ENCODE measurements at places on chromosomes 4 and X.

DNA sequence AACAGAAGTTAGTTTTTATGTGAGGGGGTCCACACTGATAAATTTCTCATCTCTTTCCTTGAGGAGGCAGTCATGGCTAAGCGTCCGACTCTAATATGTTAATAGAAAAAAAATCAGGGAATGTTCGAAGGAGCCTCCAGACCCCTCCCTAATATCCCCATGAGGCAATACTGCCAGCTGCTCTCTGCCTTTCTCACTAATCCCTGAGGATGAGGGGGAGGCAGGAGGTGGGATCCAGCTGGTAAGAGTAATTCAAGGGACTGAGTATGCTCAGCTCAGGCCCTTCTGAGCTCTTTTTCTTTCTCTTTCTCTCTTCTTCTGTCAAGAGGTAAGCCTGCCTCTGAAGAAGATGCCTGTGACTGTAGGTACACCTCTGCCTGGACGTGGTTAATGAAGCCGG, 51.7 kb downstream of the PIR start:
- no peak for DNase-seq

DNA sequence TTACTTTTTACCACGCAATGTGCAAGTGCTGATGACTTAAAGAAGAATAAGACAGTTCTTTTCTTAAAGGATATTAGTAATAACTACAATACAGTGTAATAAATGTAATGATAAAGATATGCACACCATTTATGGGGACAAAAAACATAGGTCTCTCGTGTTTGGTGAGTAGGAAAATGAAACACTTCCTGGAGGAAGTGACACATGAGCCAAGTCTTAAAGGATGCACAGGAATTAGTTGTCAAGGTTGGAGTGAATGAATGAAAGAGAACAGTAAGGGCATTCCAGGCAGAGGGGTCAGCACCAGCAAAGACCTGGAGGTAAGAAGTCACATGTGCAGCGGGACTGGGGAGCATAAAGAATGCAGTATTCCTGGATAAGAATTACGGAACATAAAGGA, 112.7 kb downstream of the SH3RF1 start:
- no peak for DNase-seq

DNA sequence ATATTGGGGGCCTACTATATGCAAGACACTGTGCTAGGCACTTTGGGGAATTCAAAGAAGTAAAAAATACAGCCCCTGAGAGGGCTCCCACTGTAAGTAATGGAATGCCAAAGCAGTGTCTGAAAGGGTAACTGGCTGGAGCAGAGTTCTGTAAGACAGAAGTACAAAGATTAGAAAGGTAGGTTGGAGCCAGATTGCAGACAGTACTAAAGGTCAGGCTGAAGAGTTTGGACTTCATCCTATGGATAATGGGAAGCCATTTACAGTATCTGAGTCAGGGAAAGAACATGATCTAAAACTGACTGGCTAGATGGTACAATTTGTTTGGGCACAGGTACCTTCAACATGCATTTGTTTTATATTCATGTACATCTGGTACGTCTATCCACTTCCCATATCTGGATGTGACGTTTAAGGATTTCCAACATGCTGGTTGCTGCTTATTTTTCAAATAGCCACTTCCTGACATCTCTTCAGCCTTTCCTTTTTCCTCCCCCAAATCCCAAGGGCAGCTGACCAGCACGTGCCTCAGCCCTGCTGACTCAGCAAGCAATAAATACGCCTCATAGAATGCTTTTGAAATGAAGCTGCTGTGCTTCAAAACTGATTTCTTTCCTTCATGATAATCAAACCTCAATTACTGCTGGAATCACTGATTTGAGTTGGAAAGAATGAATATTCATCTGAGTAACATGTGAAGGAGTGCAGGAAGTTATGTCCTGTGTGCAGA, 9.5 kb downstream of the ENOX2 start:
- no peak for DNase-seq

DNA sequence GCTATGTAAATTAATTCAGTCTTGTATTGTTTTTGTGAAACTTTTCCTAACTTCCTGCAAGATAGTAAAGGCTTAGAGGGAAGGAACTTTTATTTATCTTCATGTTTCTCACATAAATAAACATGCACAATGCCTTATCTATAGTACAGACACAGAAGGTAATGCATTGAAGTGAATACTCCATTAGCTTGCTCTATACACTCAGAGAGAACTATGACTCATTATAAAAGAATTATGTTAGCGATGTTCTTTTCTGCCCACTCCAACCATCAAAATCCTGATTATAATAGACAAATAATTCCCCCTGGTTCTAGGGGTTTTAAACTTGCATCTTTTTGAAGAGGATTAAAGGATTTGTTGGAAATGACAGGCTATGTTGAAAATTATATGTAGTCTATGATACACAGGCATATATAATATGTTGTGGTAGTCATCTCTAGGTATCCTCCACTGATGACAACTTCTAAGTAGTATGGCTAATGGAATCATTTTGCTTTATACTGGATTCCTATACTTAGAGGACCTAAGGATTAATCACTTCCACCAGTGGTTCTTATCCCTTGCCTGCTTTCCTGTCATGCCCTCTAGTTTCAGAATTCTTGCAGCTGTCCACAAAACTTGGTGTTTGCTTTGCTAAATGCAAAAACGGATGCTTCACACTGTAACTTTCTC, 115.7 kb downstream of the NDST4 start:
- DNase-seq: no peak

- DNase-seq: no peak
These were observed 5.1 kb upstream of the CXCL8 start for GRCh38 chr4:73735231-73735630.

- no peak for DNase-seq
These were observed 408.1 kb downstream of the DCAF12L2 start for GRCh38 chrX:125757794-125758564.

- DNase-seq: no peak
These were observed 1448.8 kb downstream of the TECRL start for GRCh38 chr4:62960415-62960814.

DNA sequence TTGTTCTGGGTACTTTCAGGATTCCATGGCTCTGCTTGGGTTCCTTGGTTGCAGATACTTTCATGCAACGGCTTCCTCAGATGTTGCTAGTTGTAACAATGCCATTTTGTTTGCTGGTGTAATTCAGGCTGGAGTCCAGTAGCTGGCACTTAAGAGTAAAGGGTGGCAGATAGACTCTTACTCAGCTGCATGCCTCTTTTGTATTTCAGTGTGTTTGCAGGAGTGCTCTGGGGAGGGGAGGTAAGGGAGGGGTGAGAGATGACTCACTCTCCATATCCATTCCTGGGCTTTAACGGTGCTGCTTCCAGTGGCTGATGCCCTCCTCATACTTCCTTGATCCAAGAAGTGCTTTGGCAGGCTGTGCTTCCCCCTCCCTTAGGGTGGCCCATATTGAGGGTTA, 155.2 kb downstream of the ZNF330 start:
- DNase-seq: no peak

GRCh38 chr4:7904952-7905915, 34.4 kb downstream of the AFAP1 start:
- no peak for DNase-seq

DNA sequence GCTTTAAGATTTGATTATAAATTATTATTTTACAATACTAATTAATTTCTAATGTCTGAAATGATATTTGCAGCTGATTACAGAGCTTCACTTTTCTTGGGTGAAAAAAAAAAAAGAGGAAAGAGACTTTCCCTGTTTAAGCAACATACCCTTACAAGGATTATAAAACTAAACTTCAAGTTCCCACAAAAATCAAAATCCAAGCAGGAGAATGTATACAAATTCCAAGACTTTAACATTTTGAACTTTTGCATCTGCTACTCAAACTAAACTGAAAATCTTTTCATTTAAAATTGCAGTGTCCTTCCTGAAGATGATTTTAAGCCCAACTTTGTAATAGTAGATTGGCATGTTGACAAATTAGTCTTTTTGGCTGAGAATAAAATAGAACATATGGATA, 742.4 kb upstream of the INTU start:
- DNase-seq: no peak

DNA sequence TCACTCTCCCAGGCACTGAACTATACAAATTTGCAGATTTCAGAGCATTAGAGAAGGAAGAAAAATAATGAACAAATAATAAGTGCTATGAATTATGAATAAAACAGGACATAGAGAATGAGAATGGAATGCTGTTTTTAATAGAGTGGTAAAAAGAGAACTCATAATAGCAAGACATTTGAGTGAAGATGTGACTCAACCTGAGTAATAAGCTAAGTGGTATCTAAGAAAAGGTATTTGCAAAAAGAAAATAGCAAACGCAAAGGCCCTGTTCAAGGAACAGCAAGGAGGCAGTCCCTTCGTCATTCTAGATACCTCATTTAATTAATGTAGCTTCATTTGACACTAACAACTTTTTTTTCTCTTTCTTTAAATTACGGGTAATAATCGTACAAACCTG, 1910.0 kb upstream of the TENM3 start:
- no peak for DNase-seq

GRCh38 chr4:3729188-3729881, 36.9 kb upstream of the ADRA2C start:
- no peak for DNase-seq

GRCh38 chr4:101724093-101724492, 66.4 kb upstream of the BANK1 start:
- no peak for DNase-seq

- no peak for DNase-seq
These were observed 22.5 kb upstream of the ARHGAP6 start for GRCh38 chrX:11688201-11688600.

GRCh38 chr4:105182211-105182610, 35.5 kb downstream of the TET2 start:
- DNase-seq: no peak

DNA sequence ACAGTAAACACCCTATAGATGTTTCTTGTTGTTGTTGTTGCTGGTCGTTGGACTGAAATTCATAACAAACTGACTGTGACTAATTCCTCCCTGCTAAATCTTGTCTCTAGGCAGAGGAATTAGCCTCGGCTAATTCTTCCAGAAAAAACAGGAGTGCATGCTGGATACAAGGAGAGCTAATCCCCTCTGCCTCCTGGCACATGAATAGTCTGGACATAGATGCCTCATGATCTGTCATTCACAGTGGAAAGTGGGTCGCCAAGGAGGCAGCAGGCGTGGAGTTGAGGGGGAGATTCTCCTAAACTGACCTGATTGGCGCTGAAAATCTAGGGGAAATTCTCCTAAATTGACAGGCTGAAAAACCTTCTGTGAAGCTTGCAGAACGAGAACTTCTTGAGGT, 220.1 kb downstream of the DCTD start:
- no peak for DNase-seq

GRCh38 chr4:91838181-91838861, 465.4 kb upstream of the GRID2 start:
- no peak for DNase-seq

GRCh38 chr4:117383468-117383867, 298.1 kb upstream of the TRAM1L1 start:
- DNase-seq: no peak

- DNase-seq: no peak
These were observed 146.1 kb downstream of the GPR143 start for GRCh38 chrX:9619581-9619980.

- no peak for DNase-seq
These were observed 15.5 kb downstream of the SEL1L3 start for GRCh38 chr4:25847329-25847728.

GRCh38 chrX:6681521-6682145, 146.7 kb upstream of the VCX3A start:
- no peak for DNase-seq

DNA sequence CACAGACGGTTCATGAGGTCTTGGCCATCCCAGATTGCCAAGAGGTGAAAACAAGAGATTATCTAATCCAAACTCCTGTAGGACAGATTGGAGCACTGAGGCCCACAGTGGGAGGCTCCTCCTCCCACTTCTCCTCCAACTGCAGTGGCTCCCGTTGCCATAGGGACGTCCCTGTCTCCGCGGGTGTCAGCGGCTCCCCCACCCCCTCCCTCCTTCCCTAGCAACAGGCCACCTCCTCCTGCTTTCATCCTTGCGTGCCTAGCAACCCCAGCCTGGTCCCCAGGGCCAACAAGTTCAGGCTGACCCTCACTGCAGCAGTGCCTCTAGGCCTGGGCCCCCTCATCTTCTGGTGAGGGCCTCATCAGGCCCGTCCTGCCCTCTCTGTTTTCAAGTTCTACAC, 6.8 kb upstream of the IQSEC2 start:
- no peak for DNase-seq

GRCh38 chrX:108250654-108251579, 159.3 kb downstream of the ATG4A start:
- no peak for DNase-seq

DNA sequence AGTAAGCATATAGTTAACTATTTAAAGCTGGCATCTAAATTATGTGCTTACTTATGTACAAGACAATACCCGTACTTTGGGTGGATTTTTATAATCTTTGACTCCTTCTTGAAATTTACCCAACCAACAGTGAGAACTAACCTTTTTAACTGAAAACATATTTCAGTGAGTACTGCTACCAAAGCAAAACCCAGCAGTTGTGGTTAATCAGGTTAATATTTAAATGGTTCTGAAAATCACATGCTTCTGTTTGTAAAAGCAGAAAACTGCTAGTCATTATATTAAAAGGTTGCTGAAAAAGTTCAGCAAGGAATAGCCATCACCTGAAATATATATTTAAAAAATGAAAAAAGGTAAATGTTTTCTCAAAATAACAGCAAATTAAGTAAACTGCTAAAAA, 20.0 kb downstream of the UBE2D3 start:
- DNase-seq: no peak

- no peak for DNase-seq
These were observed 3.8 kb upstream of the HSD17B13 start for GRCh38 chr4:87326460-87326859.

- DNase-seq: no peak
These were observed 40.8 kb upstream of the GRPR start for GRCh38 chrX:16082470-16083085.

GRCh38 chrX:112945826-112946225, 105.2 kb upstream of the AMOT start:
- DNase-seq: no peak

GRCh38 chrX:10119399-10119990, 37.3 kb upstream of the CLCN4 start:
- DNase-seq: peak; percentile 72

GRCh38 chrX:2521927-2522386, 21.2 kb upstream of the DHRSX start:
- DNase-seq: no peak

DNA sequence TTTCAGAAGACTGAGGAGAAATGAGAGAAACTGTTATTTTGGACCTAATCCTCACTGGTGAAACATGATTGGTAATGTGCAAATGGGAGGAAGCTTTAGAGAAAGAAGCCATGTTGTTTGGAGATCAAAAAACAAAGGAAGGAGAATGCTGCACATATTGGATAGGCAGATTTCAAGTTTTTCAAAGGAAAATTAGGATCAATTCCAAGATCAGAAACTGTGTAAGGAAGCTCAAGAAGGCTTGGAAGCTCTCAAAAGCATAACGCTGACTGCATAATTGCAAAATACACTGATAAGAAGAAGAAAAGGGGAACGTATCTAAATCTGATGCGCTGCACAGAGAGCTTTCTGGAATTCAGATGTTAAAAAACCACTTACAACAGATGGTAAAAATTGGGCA, 34.6 kb downstream of the KLHL15 start:
- DNase-seq: no peak

GRCh38 chrX:43860646-43861370, 21.4 kb downstream of the MAOB start:
- no peak for DNase-seq

- no peak for DNase-seq
These were observed 6.2 kb upstream of the AFF1 start for GRCh38 chr4:86928400-86929255.
